ENCODE measurements at places on chromosomes 3 and 15. TPM values are rescaled to one million over a fixed set of nuclear protein-coding genes. Genes with fewer than 3 reads are reported as not detected.
A peak's percentile ranks its signal among the peaks of the same experiment; 100 is the strongest.

GRCh38 chr15:91291673-91292072, 191.6 kb downstream of the SV2B start:
- no peak for DNase-seq

DNA sequence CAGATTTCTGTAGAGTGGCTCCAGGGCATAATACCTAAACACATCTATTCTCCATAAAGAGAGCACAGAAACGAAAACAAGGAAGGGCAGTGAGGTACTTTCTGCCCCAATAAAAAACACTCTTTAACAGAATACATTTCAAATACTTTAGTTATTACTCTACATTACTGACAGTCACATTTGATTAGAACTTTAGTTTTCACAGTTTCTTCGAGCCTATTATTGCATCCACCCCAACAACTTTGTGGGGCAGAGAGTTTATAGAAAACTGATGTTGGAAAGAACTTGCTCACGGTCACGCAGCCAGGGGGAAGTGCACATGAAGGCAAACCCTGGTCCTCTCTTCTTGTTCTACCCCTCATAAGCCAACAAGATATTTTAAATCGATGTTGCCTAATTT, 9.0 kb downstream of the VPS39 start:
- no peak for DNase-seq

DNA sequence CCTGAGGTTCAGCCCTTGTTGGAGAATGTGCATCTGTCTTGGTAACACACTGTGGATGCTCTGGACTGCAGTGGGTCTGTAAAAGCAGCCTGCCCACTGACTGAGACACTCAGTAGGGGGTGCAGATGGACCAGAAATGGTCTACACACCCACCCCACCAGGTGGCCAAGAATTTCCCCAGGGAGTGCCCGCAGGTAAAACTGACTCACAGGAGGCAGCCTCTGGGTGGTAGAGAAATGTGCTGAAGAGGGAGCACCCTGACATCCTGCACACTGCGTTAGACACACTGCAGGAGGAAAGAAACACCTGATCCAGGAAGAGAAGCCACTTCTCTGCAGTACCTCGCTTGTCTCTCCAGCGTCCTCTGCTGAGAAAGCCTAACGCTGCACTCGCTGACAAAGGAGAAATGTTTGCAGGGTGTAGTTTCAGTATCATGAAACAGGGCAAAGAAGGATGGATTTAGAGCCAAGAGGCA, 109.5 kb upstream of the ABHD17C start:
- no peak for DNase-seq

Gene SCN11A
- total RNA-seq, result 0.07 TPM

DNA sequence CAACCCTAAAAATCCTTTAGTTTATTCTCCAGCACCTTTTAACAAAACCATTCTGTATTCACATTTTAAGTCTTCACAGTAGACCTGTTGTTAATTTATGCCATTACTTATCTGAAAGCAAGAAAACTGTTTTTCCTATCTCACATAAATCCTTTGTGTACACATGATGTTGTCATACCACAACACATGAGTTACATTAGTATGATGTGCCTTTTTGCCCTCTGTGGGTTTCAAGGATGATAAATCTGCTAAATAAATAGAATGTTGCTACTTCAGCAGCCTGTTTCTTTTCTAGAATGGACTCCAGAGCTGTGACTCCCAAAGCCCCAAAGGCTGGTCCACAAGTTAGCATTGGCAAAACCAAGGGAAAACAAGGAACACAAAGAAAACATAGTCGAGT, 151.6 kb downstream of the SERPINI1 start:
- no peak for DNase-seq

DNA sequence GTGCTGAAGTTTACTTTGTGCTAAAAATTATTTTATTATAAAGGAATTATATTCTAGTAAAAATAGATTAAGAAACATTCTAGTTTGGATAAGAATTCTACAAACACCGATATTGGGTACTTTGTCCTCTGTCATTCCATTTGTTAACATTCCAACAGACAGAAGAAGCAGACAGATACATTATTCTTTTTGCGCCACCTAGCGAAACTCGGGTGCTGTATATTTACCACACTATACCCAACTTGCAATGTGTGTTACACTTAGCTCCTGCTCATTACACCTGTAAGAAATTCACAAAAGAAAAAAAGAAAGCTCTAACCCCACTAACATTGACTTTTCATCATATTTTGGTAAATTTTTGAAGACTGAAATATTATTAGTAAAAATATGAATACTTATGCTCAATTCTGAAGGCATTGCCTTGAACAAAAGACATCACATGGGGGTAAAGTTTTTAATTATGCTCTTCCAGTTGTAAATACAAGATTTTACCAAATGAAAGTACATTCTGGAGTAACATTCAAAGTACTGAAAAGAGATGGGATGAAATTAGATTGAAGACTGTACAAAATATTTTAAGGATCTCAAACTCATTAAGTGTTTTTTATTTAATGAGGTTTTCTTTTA, 136.5 kb upstream of the MLF1 start:
- DNase-seq, result peak; percentile 66

DNA sequence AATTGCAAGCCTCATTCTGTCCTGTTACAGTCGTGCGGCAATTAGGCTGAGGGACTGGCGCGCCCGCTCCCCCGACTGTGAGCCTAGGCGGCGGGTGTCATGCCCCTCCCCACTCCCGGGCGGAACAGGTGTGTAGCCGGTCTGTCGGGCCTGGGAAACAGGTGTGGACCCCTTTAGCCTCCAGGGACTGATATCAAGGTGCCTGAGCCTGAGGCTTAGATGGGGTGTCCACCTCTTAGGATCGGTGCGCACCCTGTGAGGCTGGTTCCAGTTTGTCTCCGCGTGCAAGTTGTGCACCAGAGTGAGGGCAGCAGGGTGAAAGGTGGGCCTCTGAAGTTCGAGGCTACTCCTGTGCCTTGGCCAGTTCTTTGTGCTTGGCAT, 686 bp downstream of the VPS8 start:
- no peak for DNase-seq
